ENCODE measurements at places on chromosomes 5 and 9.
A peak's percentile ranks its signal among the peaks of the same experiment; 100 is the strongest.

DNA sequence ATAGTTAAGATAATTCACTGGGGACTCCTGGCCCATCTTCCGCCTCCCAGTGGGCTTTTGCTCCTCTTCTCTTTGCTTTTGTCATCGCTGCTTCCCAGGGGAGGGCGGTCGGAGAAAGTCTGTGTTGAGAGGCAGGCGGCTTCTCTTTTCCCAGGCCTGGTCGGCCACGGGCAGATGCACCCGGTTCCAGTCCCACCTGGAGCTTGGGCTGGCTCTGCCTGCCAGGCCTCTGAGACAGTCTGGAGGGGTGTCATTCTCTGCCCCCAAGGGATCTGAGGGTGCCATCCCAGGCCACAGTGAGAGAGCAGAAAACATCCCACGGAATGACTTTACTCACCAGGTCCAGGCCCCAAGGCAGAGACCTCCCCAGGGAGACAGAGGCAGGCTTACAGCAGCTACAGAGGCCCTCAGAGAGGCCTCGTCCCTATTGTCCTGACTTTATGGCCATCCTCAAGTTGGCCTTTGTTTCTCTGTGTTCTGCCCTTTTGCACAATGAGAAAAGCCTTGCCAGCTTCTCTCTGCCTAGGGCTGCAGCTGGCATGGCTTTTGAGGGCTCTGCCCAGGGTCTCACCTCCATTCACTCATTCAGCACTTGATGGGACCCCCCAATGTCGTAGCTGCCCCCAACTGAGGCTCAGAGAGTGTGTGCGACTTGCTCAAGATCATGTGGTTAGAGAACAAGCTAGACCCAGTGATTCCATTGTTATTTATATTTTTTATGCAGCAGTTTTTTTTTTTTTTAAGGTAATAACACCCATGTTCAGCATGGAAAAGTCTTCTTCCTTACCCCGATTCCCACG, 44.2 kb upstream of the BOD1 start:
- no peak for DNase-seq

DNA sequence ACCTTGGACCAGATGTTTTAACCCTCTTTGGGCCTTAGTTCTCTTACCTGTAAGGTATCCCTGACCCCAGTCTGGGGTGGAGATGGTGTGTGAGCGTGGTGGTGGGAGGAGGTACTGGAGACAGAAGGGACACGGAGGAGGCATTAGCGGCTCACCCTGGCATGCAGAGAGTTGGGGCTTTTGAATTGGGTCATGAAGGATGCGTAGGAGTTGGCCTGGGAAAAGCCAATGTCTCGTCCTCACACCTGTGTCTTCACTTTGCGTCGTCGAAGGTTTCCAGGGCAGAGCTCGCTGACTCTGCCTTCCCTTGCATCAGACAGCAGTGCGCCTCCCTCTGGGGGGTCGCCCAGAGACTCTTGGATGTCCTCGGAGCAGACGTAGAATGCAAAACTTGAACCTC, 11.2 kb downstream of the RXRA start:
- DNase-seq, result no peak

GRCh38 chr9:85319936-85320656, 421.7 kb downstream of the AGTPBP1 start:
- no peak for DNase-seq

GRCh38 chr5:59596586-59597350, 296.8 kb downstream of the PDE4D start:
- no peak for DNase-seq

GRCh38 chr5:164191240-164191639, 685.8 kb downstream of the MAT2B start:
- DNase-seq, result peak; percentile 17
